Adipocyte (in vitro differentiated cells): ENCODE measurements at places on chromosomes 7 and 10.

GRCh38 chr10:123007558-123008354, 839 bp downstream of the IKZF5 start:
- peak; percentile 84 for DNase-seq

- no peak for DNase-seq
These were observed 27.3 kb upstream of the AFAP1L2 start for GRCh38 chr10:114431414-114432135.

DNA sequence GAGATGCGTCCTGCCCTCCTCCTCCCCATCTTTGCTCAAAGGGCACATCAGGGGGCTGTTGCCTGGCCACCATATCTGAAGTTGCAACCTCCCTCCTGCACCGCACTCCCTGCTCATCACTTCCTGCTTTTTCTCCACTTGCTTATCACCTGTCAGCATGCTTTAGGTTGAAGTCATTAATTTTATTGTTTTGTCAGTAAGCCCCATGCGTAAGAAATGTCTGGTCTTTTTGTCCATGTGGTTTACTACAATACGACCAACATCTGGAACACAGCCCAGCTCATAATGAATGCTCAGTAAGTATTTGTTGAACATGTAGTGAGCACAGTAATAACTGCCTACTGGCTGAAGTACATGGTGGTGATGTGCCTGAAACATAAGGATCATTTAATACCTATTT, 71.6 kb upstream of the GJD4 start:
- DNase-seq, result no peak

DNA sequence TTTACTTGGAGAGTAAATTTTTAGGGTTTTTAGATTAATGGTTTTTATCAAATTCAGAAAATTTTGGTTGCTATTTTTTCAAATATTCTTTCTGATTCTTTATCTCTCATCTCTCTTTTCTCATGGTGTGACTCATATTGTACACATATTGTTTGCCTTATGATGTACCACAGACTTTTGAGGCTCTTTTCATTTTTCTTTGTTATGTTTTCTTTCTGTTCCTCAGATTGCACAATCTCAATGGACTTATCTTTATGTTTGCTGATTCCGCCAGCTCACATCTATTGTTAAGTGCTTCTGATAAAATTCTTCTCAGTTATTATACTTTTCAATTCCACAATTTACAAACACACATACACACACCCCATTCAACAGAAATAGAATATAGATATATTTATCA, 168.2 kb upstream of the IGFBP3 start:
- DNase-seq, result peak; percentile 53

GRCh38 chr10:49398000-49398861, 2.3 kb upstream of the DRGX start:
- peak; percentile 61 for DNase-seq

- DNase-seq, result no peak
These were observed 146.1 kb downstream of the CHN2 start for GRCh38 chr7:29340696-29341095.

DNA sequence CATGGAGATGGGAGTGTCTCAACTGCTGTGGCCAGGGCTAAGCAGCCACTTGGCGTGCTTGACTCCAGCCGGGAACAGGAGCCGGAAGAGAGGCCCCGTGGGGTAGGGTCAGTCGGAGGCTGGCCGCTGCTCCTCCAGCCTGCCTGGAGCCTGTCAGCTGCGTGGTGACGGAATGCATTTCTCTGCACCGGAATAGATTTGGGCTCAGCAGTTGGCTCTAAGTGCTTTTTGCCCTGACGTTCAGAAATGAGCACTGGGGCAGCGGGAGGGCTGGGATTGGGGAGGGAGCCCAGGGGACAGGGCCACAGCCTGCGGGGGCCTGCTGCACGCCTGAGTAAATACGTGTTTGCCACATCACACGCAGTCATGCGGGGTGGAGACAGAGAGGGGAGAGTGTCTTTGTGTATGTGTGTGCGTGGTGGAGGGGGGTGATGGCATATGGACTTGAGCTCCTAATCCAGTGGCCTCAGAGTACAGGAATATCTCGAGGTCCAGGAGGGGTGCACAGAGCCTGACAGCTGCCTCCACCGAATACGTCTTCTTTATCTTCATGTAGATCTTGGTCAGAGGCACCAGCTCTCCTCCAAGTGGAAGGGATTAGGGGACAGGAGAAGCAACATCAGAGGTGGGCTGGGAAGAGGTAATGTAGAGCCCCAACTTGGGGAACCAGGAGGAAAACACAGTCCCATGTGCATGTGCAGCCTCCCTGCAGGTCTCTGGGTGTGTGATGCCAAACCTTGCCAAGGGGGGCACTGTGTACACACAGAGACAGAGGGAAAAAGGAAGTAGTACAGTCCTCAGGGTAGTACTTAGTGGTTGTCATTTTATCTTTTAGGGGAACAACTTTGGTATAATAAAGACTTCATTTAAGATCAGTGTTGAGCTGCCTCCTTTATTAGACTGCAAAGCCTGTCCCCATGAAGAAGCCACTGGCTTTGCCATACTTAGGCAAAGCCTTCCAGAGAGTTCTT, 151.4 kb downstream of the CDH23 start:
- peak; percentile 26 for DNase-seq

GRCh38 chr7:112596981-112597380, 116.2 kb downstream of the LSMEM1 start:
- no peak for DNase-seq

- no peak for DNase-seq
These were observed 80.3 kb downstream of the BICC1 start for GRCh38 chr10:58593008-58593407.

- DNase-seq, result no peak
These were observed 61.3 kb upstream of the PFKP start for GRCh38 chr10:3006093-3006492.

DNA sequence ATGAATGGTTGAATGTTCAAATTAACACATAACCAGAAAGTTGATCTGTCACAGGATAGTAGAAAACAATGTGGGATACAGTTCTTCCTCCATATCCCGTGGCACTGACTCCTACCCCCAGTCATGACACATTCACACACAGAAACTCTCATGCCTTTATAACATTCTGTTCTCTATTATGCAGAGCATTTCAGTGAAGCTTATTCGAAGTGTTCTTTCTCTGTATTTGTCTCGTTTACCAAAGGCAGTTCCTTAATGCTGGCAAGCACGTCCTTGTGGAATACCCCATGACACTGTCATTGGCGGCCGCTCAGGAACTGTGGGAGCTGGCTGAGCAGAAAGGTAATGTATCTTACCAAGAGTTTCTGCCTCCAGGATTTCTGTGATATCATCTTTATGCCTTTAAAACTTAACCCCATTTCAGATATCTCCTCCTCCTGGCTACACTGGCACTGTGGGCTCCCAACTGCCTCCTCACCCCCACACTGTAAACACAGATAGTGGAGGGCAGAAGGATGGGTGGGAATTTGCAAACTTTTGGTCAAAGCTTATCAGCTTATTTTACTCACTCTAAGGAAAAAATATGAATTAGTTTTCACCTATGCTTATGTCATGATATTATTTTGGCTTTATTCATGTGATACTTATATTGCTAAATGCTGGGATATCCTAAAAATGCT, 34.1 kb downstream of the BLVRA start:
- DNase-seq, result no peak

- DNase-seq, result peak; percentile 84
These were observed 313.1 kb downstream of the CALN1 start for GRCh38 chr7:72098807-72099580.

GRCh38 chr10:108301002-108301401, 1136.5 kb upstream of the SORCS1 start:
- DNase-seq, result no peak

DNA sequence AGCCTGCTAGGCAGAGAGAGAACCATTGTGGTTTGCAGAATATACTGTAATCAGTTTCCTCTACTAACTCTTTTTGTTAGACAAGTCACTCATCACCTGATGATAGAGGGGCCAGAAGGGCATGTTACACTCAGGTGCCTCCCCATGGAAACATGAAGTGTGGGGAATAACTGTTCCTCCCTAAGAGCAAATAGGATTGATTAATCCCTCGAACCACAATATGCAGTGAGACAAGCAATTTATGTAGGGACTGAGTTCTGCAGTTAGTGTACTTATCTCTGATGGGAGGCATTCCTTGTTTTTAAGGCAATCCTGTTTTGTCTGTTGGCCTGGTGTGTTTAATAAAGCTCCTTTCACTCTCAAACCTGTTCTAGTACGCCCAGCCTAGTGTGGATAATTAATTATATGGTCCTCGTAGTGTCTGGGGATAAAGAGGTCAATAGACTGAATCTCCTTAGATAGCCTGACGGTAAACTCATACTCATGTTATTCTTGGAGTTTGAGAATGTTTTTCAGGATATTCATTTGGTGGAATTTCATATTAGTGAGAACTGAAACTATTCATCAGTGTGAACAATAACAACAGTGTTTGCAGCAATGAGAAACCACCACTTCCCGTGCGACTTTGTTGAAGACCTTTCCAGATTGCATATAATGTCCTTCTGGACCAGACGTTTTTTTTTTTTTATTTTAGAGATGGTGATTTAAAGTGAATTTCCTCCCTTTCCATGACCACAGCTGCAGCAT, 344.8 kb upstream of the FZD8 start:
- no peak for DNase-seq

DNA sequence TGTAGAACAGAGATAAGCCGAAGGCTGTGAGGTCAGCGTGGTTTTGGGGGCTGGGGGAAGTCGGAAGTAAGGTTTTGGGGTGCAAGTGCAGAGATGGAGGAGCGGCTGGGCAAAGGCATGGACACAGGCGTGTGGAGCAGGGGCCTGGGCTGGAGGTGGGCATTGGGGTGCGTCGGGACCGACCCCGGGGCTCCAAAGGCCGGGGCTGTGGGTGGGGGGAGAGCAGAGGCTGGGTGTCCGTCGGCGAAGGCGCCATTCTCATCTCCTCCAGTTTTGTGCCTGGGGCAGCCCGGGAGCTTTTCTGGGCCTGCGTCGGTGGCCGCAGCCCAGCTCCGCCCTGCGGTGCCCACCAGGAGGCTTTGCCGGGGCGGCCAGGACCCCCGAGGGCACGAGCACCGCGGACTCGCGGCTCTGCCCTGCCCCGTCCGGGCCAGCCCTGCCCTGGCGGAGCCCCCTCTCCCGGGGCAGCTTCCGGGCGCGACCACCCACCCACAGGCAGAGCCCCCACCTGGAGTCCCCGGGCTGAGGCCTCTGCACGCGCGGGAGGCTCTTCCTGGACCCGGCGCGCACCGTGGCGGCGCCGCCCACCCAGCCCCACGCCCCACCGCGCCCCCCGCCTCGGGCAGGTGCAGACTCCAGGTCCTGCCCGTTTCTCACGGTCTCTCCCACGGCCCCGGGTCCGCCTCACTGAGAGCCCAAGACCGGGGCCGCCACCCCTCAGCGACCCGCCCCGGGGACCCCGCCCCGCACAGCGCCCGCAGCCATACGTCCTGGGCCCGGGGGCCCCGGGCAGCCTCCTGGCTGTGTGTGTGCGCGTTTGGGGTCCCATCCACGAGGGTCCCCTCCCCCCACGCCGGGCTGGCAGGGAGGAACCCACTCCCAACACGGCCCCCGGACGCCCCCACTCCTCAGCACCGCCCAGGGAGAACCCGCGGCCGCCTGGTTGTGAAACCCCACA, 7.7 kb upstream of the SCART1 start:
- no peak for DNase-seq

DNA sequence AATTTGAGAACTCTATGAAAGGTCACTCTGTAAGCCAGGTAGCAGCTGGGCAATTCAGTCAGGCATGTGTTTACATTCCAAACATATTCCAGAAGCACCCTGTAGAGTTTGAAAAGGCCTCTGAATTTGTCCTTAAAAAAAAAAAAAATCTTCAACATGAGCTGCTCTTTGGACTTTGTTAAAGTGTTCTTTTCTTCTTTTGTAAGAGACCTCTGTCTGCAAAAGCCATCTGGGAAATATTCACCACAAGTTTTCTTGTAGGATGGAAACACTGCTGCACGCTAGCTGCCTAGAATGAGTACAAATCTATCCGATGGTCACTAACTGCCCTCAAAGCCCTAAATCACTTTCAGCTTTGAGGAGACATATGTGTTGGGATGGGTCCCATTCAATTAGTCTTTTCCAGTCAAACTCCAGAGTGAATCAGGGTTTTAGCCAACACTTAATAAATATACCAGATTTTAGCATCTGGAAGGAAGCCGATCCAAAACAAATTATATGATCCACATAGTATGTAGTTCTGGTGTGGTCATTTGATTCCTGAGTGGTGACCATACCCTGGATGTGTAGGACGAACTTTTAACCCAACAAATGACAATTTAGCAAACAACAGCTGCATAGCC, 85.9 kb downstream of the CD36 start:
- DNase-seq, result peak; percentile 41
